ENCODE measurements at places on chromosomes 2 and 18.

GRCh38 chr2:2523461-2524347 lies 192.6 kb upstream of the MYT1L start:
- DNase-seq, result no peak

GRCh38 chr18:45820106-45820745 lies 5.2 kb upstream of the SIGLEC15 start:
- DNase-seq, result no peak

DNA sequence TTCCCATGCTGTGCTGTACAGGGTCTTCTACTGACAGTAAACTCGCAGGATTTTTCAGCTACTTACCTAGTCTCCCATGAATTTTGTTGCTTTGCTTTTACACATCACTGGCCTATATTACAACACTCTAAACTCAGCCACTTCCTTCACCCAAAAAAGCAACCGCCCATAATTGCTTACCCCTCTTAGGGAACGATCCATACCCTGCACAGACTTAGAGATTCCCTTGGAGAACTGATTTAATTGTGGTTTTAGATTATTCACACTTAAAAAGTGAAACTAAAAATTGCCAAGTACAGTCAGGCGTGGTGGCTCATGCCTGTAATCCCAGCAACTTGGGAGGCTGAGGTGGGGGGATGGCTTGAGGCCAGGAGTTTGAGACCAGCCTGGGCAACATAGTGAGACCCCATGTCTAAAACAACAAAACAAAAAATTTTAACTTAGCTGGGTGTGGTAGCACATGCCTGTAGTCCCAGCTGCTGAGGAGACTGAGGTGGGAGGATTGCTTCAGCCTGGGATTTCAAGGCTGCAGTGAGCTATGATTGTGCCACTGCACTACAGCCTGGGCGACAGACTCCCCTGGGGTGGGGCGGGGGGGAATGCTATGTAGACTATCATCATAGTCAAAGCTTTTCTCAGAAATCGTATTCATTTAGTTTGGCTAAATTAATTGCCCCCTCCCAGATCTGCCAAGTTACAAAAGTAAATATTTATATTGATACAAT lies 19.3 kb downstream of the MRPL30 start:
- no peak for DNase-seq

GRCh38 chr2:136713739-136714138 lies 51.6 kb upstream of the THSD7B start:
- no peak for DNase-seq

- no peak for DNase-seq
Observed at GRCh38 chr2:10977003-10977402, 65.3 kb downstream of the KCNF1 start.

Measured in CD4-positive, alpha-beta T cell treated with Interferon gamma for 1 hour (primary cell).